Amniotic epithelial cell (primary cell): ENCODE measurements at places on chromosomes 1 and 21.
A peak's percentile ranks its signal among the peaks of the same experiment; 100 is the strongest.

DNA sequence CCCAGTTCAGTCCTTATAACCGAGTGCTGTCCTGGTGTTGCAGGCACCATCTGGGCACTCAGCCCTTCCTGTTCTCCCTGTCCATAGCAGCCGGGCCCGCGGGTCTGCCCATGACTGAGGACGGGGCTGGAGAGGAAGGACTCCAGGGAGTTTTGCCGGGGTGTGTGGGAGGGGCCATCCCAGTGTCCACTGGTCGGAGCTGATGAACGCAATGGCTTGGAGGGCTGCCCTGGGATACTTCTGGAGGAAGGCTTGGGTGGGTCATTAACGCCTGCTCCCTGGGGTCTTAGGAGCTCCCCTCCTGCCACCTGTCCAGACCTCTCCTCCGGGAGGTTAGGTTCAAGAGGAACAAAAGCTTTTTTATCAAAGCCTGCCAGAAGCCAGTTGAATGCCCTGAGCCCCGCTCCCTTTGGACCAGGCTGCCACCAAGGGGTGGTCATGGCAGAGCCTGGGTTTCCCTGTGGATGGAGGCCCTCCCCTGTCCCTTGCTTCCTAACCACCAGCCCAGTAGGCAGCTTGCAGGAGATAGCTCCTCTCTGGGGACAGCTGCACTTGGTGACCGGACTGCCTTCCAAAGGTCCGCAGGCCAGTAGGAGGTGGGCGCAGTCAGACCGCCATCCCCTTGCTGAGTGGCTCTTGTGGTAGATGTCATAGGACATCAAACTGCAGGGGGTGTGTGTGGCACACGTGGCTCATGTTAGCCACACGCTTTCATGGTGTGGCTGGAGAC lies 61.3 kb downstream of the TRIM11 start:
- DNase-seq: no peak

GRCh38 chr1:9539829-9540550 lies 725 bp downstream of the SLC25A33 start:
- DNase-seq: peak; percentile 17

DNA sequence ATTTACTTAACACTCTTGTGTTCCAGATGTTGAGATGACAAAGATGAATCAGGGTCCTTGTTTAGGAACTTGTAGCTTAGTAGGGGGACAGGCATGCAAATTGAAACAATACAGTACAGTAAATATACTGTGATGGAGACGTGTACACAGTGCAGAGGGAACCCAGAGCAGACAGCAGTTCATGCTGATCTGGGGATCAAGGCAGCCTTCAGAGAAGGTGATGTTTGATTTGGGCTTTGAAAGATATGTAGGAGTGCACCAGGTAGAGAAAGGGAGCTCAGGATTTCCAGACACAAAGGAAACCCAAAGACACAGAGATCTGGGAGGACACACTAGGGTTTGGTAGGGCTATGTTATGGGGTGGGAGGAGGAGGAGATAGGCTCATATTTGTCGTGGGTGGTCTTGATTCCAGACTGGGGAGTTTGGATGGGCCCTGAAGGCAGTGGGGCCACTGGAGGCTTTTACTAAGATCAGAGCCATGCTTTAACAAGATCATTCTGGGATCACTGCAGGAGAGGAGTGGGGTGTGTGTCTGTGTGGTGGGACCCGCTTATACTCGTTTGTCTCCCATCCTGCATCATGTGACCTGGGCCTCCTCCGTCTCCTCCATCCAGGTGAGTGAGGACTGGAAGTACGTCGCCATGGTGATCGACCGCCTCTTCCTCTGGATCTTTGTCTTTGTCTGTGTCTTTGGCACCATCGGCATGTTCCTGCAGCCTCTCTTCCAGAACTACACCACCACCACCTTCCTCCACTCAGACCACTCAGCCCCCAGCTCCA lies 7.8 kb downstream of the CHRNB2 start:
- DNase-seq: no peak

- DNase-seq: peak; percentile 39
Observed at GRCh38 chr1:47818682-47819573, 178.3 kb downstream of the TRABD2B start.

DNA sequence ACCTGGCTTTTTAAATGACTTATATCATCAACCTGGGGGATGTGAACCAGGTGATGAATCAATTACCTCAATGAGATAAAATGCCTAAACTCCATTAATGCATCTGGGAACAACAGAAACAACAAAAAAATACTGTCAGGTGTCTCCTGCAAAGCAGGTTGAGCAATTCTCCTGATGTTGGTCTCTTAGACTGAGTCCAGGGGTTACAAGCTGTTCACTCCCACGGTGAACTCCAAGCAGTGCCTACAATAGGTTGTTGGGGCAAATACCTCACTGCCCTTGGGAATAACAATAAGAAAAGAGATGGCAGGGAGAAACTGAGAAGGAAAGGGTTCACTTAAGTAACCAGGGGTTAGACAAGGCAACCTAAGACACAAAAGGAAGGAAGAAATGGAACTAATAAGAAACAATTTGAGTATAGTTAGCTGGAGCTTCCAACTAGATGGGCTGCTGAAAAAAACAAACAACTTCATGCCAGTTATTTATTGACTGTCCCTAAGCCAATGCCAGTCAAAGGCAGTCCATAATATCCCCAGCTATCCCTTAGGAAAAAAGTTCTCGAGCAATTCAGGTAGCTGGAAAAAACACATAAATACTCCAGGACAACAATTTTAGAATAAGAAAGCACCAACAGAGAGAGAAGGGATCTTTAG lies 97.6 kb upstream of the MAGI3 start:
- DNase-seq: no peak

DNA sequence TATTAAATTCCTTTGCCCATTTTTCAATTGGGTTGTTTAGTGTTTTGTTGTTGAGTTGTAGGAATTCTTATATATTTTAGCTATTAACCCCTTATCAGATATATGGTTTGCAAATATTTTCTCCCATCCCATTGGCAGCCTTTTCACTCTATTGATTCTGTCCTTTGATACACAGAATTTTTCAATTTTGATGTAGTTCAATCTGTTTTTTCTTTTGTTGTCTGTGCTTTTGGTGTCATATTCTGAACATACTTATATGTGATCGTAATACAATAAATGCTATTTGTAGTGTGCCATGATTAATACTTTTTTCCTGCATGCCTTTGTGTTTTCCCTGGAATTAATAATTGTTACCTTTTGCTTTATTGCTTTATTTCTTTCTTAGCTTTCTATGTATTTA lies 7.8 kb upstream of the LRP8 start:
- no peak for DNase-seq

GRCh38 chr1:115099693-115100050 lies 10.4 kb upstream of the TSPAN2 start:
- DNase-seq: peak; percentile 31

DNA sequence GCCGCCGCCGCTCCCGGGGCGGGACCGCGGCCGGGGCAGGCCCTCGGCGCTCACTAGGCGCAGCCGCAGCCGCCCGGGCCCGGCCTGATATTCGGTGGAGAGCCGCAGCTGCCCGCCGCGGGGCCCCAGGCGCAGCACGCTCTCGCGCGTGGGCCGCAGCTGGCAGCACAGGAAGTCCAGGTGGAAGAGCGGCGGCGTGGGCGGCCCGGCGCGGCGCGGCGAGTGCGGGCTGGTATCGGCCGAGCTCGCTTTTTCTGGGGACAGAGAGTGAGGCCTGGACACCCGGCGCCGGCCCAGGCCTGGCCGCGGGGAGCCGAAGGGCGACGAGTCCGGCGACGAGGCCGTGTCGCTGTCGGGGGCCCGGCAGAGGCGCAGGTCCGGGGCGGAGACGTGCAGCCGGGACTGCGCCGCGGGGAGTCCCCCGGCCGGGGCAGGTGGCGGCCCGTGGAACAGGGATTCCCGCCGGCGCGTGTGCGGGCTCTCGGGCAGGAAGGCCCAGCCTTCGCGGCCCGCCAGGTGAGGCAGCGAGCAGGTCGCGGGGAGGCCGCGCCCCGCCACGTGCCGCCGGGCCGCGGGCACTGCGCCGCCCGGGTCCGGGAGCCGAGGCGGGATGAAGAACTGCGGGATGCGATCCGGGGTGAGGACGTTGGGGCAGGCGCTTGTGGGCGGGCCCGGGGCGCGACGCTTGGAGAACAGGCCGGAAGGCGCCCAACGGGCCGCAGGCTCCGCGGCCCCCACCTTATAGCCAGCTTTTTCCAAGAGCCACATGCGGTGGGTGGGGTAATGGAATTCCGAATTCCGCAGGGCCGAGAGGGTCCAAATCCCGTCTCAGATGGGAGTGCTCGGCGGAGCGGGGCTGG lies 1.2 kb downstream of the C2CD4D start:
- DNase-seq: no peak

DNA sequence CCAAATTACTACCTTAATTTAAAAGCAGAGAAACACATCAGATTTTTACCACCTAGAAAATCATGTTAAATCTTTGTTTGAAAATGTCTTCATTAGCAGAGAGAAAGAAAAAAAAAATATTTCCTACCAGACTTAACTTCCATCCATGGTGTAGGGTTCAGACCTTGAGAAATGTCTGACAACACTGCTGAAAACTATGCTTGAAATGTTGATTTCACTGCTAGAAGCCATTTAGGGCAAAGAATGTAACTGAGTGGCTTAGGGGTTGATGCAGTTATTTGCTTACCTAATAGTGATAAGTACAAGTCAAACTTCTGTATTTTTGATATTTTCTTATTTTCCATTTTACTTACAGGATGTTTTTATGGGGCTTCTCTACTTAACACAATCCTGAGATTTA lies 495.6 kb upstream of the NEGR1 start:
- DNase-seq: peak; percentile 7

DNA sequence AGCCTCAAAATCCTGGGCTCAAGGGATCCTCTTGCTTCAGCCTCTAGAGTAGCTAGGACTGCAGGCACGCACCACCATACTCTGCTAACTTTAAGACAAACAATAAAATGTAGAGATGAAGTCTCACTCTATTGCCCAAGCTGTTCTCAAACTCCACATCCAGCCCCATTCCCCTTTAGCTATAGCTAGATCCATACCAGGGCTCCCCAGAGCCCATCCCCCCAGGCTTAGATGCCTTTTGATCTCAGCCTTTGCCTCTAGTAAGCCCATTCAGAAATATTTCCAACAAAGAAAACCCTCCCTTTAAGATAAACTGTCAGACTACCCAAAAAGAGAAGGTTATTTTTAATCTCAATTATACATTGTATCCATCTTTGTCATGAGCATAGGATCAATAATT lies 325.4 kb downstream of the CHRM3 start:
- DNase-seq: no peak

GRCh38 chr1:154223621-154224020 lies 2.9 kb downstream of the UBAP2L start:
- peak; percentile 29 for DNase-seq

- no peak for DNase-seq
Observed at GRCh38 chr1:217369271-217369981, 261.5 kb downstream of the GPATCH2 start.
